ENCODE measurements at places on chromosomes 5 and 9. TPM values are rescaled to one million over a fixed set of nuclear protein-coding genes. Genes with fewer than 3 reads are reported as not detected.

SPRY4 gene
- total RNA-seq = 0.13 TPM

ANKRD20A1 gene
- total RNA-seq = not detected

GRCh38 chr5:21573416-21574314 lies 1279.5 kb downstream of the CDH12 start:
- H3K27ac ChIP-seq = no peak overlapping the region
- no peaks in the 10 kb centered on the region for H3K27me3 ChIP-seq
- DNase-seq = no peak
- H3K4me1 ChIP-seq = no peaks in the 10 kb centered on the region

GRCh38 chr5:157671592-157672330 lies 428 bp downstream of the C5orf52 start:
- no peak overlapping the region for H3K4me3 ChIP-seq
- no peaks in the 10 kb centered on the region for H3K36me3 ChIP-seq
- H3K27me3 ChIP-seq = no peaks in the 10 kb centered on the region

GRCh38 chr9:14165376-14166035 lies 148.4 kb downstream of the NFIB start:
- no peaks in the 10 kb centered on the region for H3K27me3 ChIP-seq
- no peak overlapping the region for H3K27ac ChIP-seq
- no peaks in the 10 kb centered on the region for H3K4me1 ChIP-seq
- no peak for DNase-seq
- H3K36me3 ChIP-seq = no peaks in the 10 kb centered on the region

DNA sequence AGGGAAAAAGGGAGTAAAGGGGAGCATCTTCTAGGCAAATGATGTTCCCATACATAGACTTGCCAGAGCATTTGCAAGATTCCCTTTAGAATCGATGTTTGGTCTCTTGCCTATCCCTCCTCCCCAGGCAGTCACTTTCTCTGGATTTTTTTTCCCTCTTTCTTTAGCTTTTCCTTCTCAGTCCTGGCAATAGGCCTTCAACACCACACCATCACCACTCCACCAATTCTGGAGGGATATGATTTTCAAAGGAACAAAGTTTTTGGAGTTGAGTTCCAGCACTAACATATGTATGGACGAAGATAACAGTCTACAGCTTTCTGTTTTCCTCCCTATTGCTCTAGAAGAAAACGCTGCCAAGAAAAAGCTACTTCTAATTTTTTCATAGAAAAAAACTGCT lies 377.4 kb downstream of the PDE4D start:
- H3K27me3 ChIP-seq = no peaks in the 10 kb centered on the region
- no peaks in the 10 kb centered on the region for H3K36me3 ChIP-seq
- H3K4me1 ChIP-seq = no peaks in the 10 kb centered on the region

SIT1 gene
- 0.56 TPM for total RNA-seq

- no peaks in the 10 kb centered on the region for H3K27me3 ChIP-seq
- no peaks in the 10 kb centered on the region for H3K36me3 ChIP-seq
- DNase-seq = no peak
- H3K4me3 ChIP-seq = no peak overlapping the region
- H3K27ac ChIP-seq = no peak overlapping the region
- H3K4me1 ChIP-seq = peaks cover 21% of the 10 kb centered on the region
These were observed 45.5 kb upstream of the CPLX2 start for GRCh38 chr5:175825893-175826292.

Measured in neural progenitor cell (in vitro differentiated cells).